Astrocyte (in vitro differentiated cells and primary cell): ENCODE measurements at places on chromosomes 11 and 22. TPM values are rescaled to one million over a fixed set of nuclear protein-coding genes. Genes with fewer than 3 reads are reported as not detected.
A peak's percentile ranks its signal among the peaks of the same experiment; 100 is the strongest.

Gene ISX
- not detected in 2 replicates for total RNA-seq

Gene RAB38
- total RNA-seq = 3.2 TPM in 2 replicates

Gene HEPN1
- total RNA-seq = not detected in 2 replicates

Gene KIRREL3
- 0.79 and 0.91 TPM in 2 replicates for total RNA-seq

Gene ST3GAL4
- 12.2 and 14.1 TPM in 2 replicates for total RNA-seq

Gene KCNJ1
- total RNA-seq = 0.14 TPM in 1 of 2 replicates, not detected in the other

DNA sequence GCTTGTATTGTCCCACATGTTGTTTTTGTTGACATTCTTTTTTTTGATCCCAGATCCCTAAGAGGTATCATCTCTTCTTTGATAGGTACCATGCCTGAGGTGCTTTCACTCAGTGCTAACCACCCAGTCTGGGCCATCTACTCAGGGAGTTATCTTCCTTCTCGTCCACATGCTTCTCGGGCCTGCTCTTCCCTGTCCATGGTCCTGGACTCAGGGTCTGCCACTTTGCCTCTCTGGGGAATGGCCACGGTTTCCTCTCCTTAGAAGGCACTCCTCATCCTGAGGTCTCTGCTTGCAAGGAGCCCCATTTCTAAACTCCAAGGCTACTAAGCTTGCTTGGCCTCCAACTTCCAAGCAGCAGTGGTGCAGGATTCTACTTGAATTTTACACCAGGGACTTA lies 227.0 kb upstream of the NCAM1 start:
- H3K27ac ChIP-seq = no peak overlapping the region
- H3K36me3 ChIP-seq = no peaks in the 10 kb centered on the region
- no peak overlapping the region for H3K4me3 ChIP-seq
- H3K27me3 ChIP-seq = peaks cover 6% of the 10 kb centered on the region
- H3K4me1 ChIP-seq = no peaks in the 10 kb centered on the region
- peak; percentile 15 for DNase-seq

DNA sequence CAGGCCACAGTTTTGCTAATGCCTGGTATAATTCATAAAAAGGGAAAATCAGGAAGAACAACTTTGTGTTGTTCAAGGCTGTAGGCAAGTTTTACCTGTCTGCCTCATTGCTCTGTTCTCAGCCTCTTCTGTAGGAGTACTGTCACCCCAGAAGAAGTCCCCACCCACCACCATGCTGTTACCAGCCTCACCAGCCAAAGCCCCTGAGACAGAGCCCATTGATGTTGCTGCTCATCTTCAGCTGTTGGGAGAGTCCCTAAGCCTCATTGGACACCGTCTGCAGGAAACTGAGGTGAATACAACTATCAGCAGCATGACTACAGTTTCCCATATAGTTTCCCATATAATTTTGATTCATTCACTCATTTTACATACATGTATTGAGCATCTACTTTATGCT lies 11.6 kb upstream of the TOM1 start:
- H3K27ac ChIP-seq = no peak overlapping the region
- peaks cover 32% of the 10 kb centered on the region for H3K36me3 ChIP-seq
- no peaks in the 10 kb centered on the region for H3K4me1 ChIP-seq
- DNase-seq = no peak
- no peak overlapping the region for H3K4me3 ChIP-seq

DNA sequence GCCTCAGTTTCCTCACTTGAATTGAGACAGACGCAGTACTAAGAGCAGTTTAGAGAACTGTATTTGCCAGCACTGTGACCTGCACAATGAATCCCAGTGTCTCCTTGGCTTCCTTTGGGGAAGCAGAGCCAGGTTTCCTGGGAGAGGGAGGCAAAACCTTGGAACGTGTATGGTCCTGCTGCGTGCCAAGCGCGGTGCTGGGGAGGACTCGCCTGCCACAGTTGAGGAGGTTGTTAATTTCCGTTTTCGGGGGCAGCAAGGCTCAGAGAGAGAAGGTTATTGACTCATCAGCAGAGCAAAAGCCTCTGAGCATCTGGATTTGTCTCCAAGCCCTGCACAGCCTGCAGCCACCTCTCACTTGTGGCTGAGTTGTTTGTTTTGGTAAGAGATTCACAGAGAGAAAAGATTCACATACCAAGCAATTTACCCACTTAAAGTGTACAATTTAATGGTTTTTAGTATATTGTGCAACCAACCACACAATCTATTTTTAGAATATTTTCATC lies 10.8 kb downstream of the SYT12 start:
- H3K4me1 ChIP-seq = peaks cover 34% of the 10 kb centered on the region
- DNase-seq = peak; percentile 98
- peak overlapping the region; percentile 74 for H3K27ac ChIP-seq
- peak overlapping the region; percentile 31 for H3K4me3 ChIP-seq

DNA sequence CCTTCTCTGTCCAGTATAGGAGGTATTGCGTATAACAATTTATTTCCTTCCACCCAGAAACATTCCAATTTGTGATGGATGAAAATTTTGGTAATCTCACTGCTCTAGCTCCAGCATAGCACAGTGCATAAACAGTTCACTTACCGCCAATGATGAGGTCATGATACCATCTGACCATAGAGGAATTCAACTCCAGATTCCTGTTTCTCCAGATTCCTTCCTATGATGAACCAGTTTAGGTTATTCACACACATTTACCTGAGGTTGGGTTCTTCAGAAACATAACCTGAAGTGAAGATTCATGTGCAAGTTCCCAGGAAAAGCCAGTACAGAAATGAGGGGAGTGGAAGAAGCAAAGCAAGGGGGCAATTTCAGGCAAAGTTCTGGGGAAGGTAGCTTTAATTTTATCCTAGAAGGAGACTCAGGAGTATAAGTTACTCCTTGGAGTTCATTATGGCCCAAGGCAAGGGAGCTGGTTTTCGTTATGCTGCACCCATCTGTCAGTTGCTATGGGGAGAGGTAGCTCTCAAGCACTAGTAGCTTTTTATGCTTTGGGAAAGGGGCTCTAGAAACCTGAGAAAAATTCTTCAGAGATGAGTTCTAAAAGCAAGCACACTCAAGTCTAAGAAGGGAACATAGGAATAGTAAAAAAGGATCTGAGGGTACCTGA lies 121.6 kb downstream of the CASP12 start:
- H3K4me1 ChIP-seq = peaks cover 11% of the 10 kb centered on the region
- no peaks in the 10 kb centered on the region for H3K27me3 ChIP-seq
- H3K4me3 ChIP-seq = no peak overlapping the region
- peak; percentile 25 for DNase-seq

DNA sequence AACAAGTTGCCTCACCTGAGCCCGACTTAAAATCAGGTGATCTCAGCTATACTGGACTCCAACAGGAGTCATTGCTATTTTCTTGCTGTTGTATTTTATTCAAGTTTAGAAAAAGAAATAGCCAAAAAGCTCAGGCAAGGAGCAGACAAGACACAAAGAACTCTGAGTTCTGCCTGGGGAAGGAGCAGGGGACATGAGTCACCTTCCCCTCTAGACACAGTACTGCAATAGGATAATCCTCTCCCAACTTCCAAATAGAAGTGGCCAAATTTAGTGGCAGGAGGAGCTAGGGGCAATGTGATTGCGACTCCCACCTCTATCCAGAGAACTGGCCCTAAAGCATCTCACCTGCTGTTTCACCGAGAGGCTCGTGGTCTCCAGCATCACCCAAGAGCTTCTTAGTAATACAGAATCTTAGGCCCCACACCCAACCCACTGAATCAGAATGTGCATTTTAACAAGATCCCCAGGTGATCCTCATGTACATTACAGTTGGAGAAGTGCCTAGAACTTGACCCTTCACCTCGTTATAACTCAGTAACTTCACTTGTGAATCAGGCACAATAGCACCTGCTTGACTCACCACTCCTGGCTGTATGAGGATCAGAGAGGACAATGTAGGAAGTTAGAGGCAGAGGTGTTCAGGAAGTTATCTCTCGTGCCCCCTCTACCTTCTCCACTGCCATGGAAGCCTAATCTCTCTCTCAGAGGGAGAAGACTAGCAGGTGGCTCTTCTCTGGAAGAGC lies 56.8 kb upstream of the FBXO3 start:
- no peak overlapping the region for H3K4me3 ChIP-seq
- no peak for DNase-seq
- H3K4me1 ChIP-seq = peaks cover 8% of the 10 kb centered on the region
- no peaks in the 10 kb centered on the region for H3K36me3 ChIP-seq
- H3K27ac ChIP-seq = no peak overlapping the region

DNA sequence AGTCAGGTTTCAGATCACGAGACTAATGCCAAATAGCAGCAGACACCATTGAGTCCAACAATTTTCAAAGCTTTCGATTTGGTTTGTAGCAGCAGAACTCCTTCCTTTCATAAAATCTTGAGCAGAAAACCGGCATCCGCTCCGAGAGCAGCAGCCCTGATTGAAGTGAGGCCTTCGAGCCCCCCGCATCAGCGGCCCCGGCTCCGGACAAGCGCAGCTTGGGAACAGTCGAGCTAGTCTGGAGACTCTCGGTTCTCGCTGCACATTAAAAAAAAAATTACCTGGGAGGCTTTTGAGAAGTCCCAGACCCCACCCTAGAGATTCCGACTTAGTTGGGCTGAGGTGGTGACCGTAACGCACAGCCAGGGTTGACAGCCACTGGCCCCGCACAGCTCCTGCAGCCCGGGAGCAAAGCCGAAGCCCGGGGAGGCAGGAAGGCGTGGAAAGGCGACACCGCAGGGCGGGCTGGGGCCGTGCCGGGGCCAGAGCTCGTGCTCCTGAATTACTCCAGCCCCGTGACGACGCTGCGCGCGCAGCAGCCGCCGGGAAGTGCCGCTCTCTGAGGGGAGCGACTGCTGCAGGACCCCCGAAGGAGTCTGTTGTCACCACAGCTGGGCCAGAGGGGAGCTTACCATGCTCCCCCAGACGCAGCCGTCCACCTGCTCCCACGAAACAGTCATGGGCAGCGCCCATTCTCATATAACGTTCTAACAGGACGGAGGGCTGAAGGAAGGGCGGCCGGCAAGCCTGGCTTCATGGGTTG lies 57.8 kb downstream of the SPATA19 start:
- no peaks in the 10 kb centered on the region for H3K27me3 ChIP-seq
- no peak for DNase-seq
- H3K36me3 ChIP-seq = no peaks in the 10 kb centered on the region

GRCh38 chr11:29328961-29329441 lies 687.8 kb downstream of the KCNA4 start:
- no peaks in the 10 kb centered on the region for H3K27me3 ChIP-seq
- peaks cover 11% of the 10 kb centered on the region for H3K4me1 ChIP-seq
- no peaks in the 10 kb centered on the region for H3K36me3 ChIP-seq
- no peak overlapping the region for H3K4me3 ChIP-seq
- peak overlapping the region; percentile 50 for H3K27ac ChIP-seq
- peak; percentile 84 for DNase-seq

DNA sequence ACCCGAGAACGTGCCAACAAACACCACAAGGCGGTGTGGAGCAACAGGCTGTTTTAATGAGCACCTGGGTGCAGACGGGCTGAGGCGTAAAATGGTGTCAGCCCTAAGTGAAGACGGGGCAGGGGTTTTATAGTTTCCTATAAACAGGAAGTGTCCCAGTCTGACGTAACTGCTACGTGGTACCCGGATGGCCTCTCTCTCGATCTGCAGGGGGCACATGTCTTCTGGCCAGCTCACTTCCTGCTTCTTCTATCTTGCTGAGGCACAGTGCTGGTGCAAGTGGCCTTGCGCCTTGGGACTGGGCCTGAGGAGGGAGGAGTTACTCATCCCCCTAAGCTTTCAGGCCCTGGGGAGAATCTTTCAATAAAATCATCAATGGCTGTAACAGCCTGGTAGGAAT lies 20.9 kb downstream of the OOSP3 start:
- no peak for DNase-seq
- H3K27me3 ChIP-seq = no peaks in the 10 kb centered on the region
- H3K27ac ChIP-seq = no peak overlapping the region
- peaks cover 4% of the 10 kb centered on the region for H3K4me1 ChIP-seq

DNA sequence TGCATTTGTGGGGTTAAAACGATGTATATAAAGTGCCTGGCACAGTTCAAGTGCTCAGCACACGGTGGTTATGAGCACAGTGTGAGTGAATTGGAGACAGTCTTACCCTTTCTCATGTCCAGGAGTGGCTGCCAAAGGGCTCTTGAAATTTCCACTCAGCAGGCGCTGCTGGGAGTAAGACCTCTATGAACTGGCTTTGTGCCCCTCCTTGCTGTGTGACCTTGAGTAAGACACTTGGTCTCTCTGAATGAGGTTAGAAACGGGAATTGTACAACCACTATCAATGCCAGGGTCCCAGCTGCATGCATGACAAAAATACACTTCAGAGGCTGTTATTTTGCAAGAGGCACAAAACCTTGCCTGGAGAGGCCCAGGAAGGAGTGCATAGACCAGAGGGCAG lies 86.6 kb downstream of the TSPAN18 start:
- no peak overlapping the region for H3K27ac ChIP-seq
- H3K4me3 ChIP-seq = no peak overlapping the region
- H3K27me3 ChIP-seq = peaks cover 21% of the 10 kb centered on the region
- DNase-seq = no peak
- no peaks in the 10 kb centered on the region for H3K36me3 ChIP-seq

DNA sequence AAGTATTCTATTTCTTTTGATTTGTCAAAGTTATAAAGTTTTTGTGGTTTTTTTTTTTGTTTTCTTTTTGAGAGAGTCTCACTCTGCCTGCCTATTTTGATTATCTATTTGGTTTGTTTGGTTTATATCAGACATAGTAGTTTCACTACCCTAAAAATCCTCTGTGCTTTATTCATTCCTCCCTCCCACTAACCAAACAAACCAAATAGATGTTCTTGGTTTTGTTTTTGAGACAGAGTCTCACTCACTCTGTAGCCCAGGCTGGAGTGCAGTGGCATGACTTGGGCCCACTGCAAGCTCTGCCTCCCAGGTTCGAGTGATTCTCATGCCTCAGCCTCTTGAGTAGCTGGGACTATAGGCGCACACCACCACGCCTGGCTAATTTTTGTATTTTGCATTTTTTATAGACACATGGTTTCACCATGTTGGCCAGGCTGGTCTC lies 67.9 kb downstream of the ENTHD1 start:
- H3K27ac ChIP-seq = no peak overlapping the region
- H3K4me3 ChIP-seq = no peak overlapping the region
- H3K4me1 ChIP-seq = peaks cover 2% of the 10 kb centered on the region
- DNase-seq = no peak

DNA sequence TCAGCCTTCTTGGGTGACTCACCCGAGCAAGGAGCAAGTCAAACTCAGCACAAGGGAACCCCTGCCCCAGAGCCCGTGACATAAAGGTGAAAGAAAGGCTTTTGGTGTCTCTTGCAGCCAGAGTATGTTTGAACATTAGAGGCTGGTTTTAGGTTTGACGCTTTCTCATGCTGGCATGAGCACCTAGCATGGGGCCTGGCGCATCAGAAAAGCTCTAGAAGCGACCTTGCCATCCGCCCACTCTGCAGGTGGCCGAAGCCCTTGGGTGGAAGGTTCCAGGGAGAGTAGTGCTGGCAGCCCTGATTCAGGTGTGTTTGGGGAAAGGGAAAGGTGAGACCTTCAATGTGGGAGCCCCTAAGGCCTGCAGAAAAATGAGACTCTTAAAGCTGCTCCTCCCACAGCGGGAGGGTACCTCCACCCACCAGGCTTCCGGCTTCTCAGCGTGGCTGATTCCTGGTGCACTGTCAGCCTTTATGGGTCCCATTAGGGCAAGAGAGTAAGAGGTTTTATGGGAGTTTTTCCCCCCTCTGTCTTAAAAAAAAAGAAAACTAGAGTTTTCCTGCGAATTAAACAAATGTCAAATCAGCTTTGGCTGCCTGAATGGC lies 88.4 kb downstream of the GRIK4 start:
- H3K27me3 ChIP-seq = peaks cover 11% of the 10 kb centered on the region
- H3K27ac ChIP-seq = no peak overlapping the region
- no peaks in the 10 kb centered on the region for H3K36me3 ChIP-seq
- H3K4me1 ChIP-seq = no peaks in the 10 kb centered on the region
